ENCODE measurements at places on chromosomes 2 and 18.

DNA sequence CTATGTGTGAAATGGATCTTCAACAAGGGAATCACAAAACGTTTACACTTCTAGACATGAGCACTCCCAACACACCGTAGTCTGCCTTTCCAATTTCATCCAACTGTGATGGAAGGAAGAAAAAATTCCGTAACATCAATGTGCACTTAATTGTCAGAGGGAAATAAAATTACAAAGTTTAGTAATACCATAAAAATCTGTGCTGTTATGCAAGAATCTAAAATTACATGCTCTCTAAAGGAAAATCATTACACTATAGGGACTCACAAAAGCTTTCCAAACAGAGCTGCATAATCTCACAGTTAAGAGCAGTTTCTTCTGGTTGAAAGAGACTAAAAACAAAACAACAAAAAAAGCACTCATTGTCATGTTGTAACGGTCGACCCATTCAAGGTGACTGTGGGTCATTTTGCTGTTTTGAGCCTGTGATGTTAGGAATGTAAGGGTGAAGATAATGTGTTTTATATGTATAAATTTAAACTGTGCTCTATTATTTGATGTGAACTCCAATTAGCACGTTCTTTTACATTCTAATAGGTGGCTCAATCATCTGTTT, 698.0 kb downstream of the TDRD15 start:
- DNase-seq = no peak

- DNase-seq = no peak
Measured at GRCh38 chr18:46398005-46398404, 259.0 kb downstream of the LOXHD1 start.

GRCh38 chr2:166917415-166917814, 29.1 kb downstream of the XIRP2 start:
- no peak for DNase-seq

- no peak for DNase-seq
Measured at GRCh38 chr2:55033076-55033742, 17.0 kb downstream of the RTN4 start.

GRCh38 chr2:134796373-134796772, 42.0 kb upstream of the ACMSD start:
- no peak for DNase-seq

DNA sequence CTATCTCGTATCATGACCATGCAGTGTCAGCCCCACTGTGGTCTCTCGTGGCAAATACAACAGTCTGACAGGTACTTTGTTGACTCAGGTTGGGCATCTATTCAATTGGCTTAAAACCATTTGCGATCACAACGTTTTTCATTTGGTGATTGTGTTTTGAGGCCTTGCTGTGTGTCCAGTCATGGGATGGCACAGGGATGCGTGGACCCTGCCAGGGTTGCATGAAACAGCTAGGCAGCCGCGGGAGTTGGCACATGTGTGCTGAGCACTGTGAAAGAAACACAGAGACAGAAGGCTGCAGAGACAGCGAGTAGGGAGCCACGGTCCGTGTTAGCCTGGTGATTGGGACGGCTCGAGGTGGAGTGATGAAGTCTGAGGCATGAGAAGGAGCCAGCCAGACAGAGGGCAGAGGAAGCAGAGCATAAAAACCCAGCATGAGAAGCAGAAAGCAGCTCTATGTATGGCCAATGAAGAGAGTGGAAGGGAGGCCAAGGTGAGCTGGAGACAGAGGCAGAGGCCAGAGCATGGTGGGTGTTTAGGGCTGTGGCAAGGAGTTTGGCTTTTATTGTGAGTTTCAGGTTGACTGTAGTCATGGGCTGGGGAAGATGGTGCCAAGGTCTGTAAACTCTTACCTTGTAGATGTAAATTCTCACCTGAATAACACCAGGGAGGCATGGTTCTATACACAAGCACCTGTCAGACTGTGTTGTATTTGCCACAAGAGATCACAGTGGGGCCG, 31.8 kb upstream of the IL1R1 start:
- DNase-seq = no peak

DNA sequence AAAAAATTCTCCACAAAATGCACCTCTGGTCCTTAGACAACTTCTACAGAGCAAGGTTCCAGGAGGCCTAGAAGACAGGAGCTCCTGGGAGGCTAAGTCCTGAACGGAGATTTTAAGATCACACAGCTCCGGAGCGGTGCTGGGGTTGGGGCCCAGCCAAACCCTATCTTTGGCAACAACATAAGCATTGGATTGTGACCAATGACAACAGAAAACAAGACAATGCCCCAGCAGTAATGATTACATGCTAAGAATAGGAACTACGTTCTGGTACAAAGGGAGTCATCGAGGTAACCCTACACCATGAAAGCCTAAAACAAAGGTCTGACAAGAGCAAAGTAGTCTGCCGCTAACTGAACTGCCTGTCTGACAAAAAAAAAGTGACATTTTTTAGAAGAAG, 171.2 kb downstream of the CMPK2 start:
- no peak for DNase-seq

DNA sequence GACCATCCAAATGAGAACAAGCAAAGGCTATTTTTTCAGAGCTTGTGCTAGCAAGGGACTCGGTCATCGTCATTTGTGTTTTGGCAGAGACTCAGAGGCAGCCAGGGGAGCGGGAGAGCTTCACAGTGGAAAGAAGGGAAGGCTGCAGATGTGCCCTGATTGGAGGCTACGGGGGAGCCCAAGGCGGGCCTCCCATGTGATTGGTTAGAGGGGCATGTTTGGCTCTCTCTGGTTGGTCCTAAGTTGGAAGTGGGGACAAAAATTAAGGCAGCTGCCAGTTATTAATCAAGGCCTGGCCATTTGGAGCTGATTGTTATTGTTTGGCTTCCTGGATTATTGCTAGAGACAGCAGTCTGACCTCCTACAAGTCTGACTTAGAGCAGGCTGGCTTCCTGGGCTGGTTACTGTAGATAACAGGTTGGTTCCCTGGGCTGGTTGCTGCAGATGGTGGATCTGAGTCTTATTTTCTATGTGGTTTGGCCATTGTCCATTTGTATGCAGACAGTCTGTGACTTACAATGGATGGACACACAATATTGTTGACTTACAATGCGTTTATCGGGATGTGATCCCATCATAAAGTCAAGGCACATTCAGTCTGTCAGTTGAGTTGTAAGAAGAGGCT, 5.9 kb downstream of the FER1L5 start:
- DNase-seq = no peak

- DNase-seq = no peak
Measured at GRCh38 chr2:129723277-129724020, 256.0 kb upstream of the RAB6C start.

DNA sequence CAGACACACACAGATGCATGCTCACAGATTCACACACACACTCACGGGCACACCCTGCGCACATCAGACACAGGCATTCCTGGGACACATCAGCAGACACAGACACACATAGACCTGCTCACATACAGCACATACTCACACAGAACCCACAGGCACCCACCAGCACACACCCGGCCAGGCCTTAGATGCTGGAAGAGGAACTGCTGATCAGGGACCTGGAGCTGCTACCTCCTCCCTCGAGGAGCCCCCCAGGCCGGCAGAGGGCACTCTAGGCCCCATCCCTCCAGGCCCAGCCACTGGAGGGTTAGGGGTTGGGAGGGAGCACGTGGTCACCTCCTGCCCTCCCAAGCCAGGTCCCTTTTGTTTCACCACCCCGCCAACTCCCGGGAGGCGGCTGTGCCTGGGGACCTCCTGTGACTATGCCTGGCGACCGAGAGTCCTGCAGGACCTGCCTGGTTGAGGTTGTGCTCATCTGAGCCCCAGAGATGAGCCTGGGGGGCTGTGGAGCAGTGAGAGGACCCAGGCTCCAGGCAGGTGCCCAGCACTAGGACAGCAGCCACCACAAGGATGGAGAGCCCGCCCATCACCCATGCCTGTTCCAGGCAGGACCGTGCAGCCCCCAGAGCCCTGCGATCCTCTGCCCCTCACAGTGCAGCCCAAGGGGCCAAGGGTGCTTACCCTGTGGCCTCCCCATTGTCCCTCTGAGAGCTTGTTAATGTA, 21.0 kb upstream of the PTMA start:
- peak; percentile 27 for DNase-seq

- DNase-seq = no peak
Measured at GRCh38 chr2:239316562-239317465, 84.0 kb downstream of the HDAC4 start.

- DNase-seq = no peak
Measured at GRCh38 chr2:25551316-25551715, 122.1 kb downstream of the DTNB start.

- DNase-seq = no peak
Measured at GRCh38 chr2:65456886-65457285, 24.5 kb upstream of the SPRED2 start.

- no peak for DNase-seq
Measured at GRCh38 chr2:162063281-162063680, 10.7 kb downstream of the DPP4 start.

DNA sequence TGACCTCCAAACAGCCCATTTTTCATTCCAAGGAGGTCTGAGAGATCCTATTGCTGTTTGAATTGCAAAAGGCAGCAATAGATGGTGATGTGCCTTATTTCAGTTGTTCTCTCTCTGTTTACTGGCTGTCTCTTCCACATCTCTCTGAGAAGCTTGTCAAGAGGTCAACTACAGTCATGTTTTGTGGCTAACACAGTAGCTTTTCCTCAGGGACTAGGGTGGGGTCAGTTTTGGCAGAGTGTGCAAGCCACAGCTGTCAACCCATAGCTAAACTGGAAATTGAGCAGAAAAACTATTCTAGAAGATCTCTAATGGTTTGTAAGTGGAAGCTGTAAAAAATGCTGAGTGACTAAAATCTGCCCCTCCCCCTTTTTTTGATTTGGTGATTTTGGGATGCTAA, 67.1 kb downstream of the DIS3L2 start:
- DNase-seq = no peak

GRCh38 chr18:54149078-54149697, 75.3 kb downstream of the MBD2 start:
- DNase-seq = peak; percentile 90

Measured in SW 1271 (cell line).